ENCODE measurements at places on chromosomes 7 and 10. TPM values are rescaled to one million over a fixed set of nuclear protein-coding genes. Genes with fewer than 3 reads are reported as not detected.

The CALCR gene
- total RNA-seq: 0.98 TPM

The CHAT gene
- total RNA-seq: not detected

The STEAP2 gene
- total RNA-seq: 2.5 TPM

The GPRIN2 gene
- not detected for total RNA-seq

The WEE2 gene
- 0.05 TPM for total RNA-seq

The ADAM22 gene
- 3.1 TPM for total RNA-seq

The NAT16 gene
- 0.93 TPM for total RNA-seq

DNA sequence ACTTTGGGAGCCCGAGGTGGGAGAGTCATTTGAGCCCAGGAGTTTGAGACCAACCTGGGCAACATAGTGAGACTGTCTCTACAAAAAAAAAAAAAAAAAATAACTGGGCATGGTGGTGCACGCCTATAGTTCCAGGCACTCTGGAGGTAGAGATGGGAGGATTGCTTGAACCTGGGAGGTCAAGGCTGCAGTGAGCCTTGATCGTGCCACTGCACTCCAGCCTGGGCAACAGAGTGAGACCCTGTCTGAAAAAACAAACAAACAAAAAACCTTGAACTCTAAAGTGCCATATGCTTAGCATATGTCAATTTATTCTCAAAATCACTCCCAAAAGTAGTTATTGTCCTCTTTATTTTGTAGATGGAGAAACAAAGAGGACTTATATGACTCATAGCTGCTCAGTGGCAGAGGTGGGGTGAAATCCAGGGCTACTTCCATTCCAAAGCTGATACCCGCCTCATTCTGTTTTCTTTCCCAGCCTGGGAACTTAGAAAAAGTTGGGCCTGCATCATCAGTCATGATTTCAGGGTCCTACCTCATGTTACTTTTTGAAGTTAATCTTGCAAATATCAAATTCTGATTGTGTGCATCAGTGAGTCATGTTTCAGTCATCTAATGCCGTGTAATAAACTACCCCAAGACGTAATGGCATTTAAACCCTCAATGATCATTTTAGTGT is 13.3 kb downstream of the DHTKD1 start:
- DNase-seq: peak; percentile 72

DNA sequence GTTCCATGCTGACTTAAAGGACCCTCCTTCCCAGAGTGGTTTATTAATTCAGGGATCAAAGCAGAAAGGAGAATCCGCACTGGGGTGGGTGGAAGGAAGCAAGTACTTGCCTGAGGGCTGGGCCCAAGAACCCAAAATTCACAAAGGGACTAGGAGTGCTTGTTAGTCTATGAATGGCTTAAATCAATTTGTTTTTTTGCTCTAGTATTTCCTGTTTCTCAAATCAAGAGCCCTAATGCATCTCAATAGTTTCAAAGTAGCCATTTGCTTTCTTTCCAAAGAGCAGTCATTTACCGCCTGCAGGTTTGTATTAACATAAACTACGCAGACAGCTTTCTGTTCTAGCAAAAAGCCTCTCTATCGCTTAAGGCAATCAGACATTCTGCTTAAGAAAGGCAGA is 44.2 kb upstream of the SLC35G1 start:
- DNase-seq: no peak

DNA sequence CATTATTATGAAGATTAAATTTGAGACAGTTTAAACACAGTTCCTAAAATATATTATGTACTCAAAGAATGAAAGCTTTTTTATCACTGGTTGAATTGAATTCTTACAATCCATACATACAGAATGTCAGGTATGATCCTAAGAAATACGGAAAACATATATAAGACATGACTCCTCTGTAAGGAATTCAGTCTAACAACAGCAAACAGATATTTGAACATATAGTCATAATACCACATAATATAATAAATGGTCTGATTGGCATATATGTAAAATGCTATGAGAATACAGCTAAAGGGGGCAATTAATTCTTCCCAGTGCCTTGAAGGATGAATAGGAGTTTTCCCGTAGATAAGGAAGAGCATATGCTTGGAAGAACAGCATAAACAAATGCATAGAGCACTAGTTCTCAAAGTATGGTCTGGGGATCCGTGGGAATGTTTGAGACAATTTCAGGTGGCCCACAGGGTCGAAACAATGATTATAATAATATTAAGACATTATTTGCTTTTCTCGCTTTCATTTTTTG is 10.6 kb upstream of the ARID5B start:
- no peak for DNase-seq

GRCh38 chr10:123781324-123781900 is 110.2 kb downstream of the CPXM2 start:
- DNase-seq: no peak

DNA sequence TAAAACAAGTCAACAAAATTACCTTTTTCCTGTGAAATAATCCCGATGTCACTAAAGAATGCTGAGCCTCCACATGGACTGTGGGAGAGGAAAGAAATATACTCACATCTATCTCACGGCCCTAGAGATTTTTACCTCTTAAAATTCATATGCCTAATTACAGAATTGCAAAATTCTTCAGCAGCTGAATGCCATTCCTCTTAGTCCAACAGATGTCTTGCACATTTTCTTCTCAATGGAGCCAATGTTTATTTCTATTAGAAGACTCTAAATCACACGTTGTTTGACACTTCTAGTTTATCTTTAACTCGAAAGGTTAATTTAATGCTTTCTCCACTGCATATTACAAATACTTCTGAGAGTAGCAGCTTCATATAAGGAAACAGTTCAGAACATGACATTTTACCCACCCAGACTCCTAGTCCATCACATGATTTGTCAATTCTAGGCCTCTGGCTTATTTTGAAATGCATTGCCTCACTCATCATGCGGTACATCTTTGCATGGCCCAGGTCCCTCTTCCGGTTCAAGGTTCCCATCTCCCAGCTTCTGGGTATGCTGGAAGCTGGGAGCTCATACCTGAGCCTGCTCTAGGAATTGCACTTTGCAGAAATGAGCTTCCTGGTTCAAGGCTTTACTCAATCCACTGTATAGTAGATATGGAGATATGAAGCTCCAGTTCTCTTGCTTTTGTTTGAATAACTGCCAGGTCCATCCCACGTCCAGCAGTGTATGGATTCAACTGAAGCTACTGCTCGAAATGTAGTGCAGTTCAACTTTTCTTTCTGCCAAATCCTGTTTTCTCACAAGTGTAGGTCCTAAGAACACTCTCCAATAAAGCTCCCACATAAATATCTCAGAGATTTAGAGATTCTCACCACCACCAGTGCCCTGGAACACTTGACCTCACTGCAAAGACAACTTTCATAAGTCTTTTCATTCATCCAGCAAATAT is 306.2 kb downstream of the GPR37 start:
- DNase-seq: peak; percentile 91

DNA sequence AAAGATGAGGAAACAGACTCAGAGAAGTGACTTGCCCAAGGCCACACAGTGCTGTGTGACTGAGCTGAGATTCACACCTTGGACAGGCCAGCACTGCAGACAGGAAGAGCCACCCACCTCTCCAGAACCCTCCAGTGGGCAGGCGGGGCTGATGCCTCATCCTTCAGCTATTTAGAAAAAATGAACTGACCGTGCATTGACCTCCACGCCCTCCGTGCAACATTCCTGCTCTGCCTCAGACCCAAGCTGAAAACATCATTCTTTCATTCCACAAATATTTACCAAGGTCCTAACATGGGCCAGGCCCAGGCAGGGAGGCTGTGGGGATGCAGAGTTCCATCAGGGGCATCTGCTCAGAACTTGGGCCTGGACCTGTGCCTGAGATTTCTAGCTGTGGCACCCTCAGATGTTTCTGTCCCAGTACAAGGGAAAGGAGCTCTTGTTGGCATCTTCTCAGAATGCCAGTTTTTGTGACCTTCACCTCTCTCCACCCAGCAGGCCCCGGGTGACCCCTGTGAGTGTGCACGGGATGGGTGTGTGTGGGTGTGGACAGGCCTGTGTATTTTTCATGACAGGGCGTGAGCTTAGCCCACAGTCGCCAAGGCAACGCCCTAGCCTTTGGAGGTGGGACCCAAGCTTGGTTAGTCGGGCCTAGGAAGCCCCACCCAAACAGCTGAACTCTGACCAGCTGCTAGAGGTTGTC is 6.5 kb downstream of the VSIR start:
- peak; percentile 99 for DNase-seq

- DNase-seq: peak; percentile 6
These were observed 52.6 kb upstream of the SP8 start for GRCh38 chr7:20839196-20839735.

Data from A172 (cell line).